NCI-H2081 (cell line): ENCODE measurements at places on chromosomes 3 and 15.

DNA sequence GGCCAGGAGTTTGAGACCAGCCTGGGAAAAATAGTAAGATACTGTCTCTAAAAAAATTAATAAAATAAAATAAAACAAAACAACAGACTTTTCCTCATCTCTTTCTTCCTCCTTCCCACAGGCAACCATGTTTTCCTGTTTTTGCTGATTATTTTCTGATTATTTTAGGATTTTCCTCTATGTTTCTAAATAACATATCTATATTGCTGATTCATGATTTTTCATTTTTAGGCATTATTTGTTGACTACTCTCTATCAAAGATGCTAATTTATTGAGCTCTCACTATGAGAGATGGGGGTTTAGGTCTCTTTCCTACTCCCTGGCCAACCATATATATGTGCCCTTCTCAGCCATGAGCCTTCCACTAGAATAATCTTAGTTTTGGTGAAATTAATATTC lies 45.4 kb downstream of the SOX14 start:
- DNase-seq = no peak

- no peak for DNase-seq
Observed at GRCh38 chr3:60573494-60573893, 677.8 kb downstream of the FHIT start.

GRCh38 chr3:125048282-125048681 lies 7.5 kb downstream of the HEG1 start:
- DNase-seq = no peak

GRCh38 chr15:80710635-80711554 lies 15.8 kb downstream of the ABHD17C start:
- DNase-seq = no peak

DNA sequence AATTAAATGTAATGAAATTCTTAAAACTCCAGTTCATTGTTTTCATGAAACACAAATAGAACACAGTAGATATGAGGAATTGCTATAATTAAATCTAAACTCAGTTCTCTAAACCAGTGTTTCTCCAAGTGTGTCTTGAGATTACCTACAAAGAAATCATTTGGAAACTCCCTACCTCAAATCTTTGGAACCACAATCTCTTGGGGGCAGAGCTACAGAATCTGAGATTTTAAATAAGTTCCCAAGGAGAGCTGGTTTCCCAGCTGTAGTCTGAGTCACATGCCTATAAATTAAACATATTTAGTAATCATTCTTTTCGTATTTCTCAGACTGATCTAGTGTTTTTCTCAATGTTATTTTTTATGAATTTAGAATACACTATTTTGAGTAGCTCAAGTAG lies 17.0 kb upstream of the ACTC1 start:
- DNase-seq = no peak
